ENCODE measurements at places on chromosomes 7 and 10.

DNA sequence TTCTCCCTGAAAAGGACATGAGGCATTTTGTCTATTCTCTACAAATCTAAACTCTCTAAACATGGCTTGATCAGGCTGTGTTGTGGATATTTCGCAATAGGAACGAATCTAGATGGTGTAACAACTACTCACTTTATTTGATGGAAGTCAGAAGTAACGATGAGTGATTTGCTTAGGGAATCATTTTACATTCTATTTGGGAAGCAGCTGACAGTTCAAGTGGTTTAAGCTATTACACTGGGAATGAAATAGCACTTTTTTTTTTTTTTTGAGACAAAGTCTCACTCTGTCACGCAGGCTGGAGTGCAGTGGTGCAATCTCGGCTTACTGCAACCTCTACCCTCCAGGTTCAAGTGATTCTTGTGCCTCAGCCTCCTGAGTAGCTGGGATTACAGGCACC is 44.1 kb downstream of the NPY start:
- DNase-seq, result no peak

GRCh38 chr7:120941064-120941463 is 9.5 kb upstream of the ING3 start:
- peak; percentile 14 for DNase-seq

GRCh38 chr10:97204826-97205679 is 19.3 kb upstream of the SLIT1 start:
- DNase-seq, result no peak

DNA sequence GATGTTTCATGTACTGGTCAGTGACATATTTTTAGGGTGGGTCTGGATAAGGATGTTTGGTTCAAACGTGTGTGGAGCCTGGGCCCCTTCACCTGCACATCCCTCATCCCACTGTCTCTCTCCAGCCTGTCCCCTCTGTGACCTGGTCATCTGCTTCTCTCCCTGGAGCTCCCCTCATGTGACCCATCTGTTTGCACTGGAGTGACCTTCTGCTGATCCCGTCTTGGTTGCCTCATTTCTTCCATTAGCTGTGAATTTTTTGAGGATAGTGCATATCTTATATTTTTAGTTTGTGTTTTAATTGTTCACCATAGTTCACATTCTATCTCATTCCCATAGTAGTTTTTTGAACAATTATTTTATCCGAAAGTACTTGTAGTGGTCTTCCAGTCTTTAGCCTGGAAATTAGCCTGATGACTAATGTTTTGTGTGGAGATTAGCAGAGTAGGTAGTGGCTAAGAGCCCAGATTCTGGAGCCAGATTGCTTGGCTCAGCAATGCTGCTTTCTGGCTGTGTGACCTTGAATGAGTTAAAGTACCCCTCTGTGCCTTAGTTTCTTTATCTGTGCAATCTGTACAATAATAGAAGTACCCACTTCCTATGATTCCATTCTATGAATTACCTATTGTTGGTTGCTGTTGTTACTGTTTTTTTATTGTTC is 224.5 kb downstream of the LRMDA start:
- peak; percentile 56 for DNase-seq

- DNase-seq, result no peak
These were observed 493 bp downstream of the WDR91 start for GRCh38 chr7:135210888-135211178.

DNA sequence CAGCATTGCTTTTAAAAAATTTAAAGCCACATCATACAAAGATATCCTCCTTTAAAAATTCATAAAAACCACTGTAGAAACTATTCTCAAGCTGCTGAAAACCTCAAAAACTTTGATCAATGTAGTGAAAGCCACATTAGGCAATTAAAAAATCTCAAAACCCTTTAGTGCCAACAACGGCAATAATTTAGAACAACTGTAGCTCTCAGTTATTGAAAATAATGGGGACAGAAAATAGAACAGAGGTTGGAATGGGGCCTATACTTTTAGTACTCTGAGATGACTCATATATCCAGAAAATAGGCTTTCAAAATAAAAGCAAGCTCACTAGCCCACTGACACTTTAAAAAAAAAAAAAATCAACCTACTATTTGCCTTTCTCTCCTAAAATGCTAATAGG is 87.5 kb downstream of the GSAP start:
- DNase-seq, result peak; percentile 24

- DNase-seq, result no peak
These were observed 9.3 kb upstream of the ZC3HAV1L start for GRCh38 chr7:139044813-139045794.

- DNase-seq, result no peak
These were observed 20.1 kb upstream of the OR6B1 start for GRCh38 chr7:143979998-143980397.

- no peak for DNase-seq
These were observed 435.2 kb upstream of the SEMA3D start for GRCh38 chr7:85622059-85622458.

DNA sequence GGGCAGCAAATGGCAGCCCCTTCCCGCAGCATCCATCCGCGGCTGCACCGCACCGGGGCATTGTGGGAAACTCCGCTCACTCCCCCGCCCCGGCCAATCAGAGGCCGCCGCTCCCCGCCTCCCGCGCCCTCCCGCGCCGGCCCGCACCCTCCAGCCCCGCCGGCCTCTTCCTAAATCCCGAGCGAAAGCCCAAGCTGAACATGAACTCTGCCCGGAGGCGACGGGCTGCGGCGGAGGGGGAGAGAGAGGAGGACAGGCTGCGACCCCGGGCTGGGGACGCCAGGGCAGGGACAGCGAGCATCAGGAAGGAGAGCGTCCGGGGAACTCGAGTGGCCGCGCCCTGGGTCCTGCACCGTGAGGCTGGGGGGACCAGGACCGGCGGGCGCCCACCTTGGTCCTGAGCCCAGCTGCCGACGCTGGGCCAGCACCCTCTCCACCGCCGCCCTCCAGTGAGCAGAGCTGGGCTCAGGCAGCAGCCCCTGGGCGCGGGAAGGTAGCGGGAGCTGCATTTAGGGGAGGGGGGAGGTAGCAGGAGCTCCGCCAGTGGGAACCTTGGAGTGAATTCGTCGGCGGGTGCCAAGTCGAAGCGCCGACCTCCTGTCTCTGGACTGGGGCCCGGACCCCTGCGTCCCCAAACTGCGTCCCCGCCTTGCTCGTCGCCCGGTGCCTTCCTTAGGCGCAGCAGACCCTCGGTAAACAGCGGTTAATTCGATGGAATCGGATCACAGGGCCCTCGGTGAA is at the start of gene DGKI:
TSS of gene DGKI (minus strand) at position 148 of the 741 bp plus-strand sequence.
- DNase-seq, result no peak

DNA sequence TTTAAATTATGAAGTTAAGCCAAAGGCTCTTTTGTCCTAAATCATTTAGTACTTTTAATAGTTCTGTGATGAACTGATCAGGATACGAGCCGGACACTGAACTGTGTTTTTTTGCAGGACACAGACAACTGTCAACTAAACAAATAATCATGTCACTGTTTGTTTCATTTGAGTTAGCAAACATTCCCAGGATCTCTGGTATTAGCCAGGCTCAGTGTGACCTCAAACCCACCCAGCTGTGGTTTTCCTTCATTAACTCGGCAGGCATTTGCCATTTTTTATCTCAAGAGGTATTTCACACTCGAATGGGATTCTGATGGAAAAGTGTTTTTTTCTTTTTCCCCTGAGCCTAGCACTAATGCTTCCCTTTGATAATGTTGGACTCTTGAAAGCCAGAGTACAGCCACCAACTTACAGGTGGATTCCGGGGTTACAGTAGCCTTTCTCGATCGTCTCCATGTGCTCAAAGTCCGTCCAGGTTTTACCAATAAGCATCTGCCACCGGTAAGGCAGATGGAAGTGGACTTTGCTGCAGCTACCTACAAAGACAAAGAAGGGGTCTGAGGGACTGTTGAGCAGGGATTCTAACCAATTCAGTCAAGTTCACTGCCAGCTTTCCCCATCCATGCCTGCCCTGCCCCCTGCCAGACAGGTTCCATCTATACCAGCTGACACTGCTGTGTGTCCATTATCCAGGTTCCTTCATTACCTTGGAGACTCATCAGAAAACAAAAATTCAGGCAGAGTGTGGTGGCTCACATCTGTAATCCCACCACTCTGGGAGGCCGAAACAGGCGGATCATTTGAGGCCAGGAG is 33.4 kb downstream of the ZC3HAV1 start:
- DNase-seq, result no peak

- no peak for DNase-seq
These were observed 167.2 kb downstream of the RAPGEF5 start for GRCh38 chr7:22189741-22190140.

GRCh38 chr10:73117976-73118743 is 7.9 kb downstream of the NUDT13 start:
- peak; percentile 45 for DNase-seq

GRCh38 chr7:4612939-4613841 is 68.9 kb upstream of the FOXK1 start:
- DNase-seq, result peak; percentile 44

DNA sequence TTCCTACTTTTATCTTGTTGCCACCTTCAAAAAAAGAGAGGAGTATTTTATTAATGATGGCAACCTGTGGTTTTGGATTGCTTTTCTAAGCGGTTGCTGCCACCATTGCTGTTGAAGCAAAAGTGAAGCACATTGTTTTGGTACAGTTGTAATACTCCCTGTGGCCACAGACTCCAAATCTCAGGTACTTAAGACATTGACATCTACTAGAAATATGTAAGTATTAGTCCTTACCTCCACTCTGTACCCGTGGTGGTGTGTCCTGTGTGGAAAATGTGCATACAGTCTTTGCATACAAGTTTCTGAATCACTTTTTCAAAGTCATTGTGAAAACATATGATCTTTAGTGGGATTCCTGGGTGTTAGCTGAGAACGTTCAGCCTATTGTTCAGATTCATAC is 85.7 kb downstream of the ANLN start:
- no peak for DNase-seq

DNA sequence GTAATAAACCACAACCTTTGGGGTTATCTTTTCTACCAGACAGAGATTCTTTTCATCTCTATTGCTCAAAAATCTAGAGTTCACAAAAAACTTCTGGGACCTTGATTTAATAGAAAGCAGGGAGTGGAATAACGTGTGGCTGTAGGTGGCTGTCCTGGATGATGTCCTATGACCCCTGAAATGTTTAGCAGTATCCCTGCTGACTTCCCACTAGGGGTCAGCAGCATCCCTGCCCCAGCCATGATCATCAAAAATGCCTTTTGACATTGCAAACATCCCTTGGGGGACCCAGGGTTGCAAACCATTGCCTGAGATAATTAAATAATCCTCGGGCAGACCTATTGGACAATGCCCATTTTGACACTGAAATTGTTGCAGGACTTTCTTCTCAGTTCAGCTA is 177.1 kb downstream of the USP6NL start:
- no peak for DNase-seq

DNA sequence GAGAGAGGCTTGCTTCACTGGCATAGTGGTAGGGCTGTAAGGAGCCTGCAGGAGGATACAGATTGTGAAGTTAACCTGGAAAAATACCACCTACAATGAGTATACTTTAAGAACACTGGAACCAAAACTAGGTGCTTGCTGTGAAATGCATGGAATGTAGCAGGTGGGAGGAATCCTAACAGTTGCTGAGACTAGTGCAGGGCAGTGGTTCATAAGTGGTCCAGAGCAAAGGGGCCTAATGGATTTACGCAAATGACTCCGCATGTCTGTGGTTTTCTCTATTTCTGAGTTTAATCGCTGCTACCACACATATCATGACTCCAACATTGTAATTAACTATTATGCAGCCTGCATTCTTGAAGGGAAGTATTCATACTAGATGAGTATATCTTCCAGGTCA is 218.4 kb downstream of the CHRM2 start:
- no peak for DNase-seq

DNA sequence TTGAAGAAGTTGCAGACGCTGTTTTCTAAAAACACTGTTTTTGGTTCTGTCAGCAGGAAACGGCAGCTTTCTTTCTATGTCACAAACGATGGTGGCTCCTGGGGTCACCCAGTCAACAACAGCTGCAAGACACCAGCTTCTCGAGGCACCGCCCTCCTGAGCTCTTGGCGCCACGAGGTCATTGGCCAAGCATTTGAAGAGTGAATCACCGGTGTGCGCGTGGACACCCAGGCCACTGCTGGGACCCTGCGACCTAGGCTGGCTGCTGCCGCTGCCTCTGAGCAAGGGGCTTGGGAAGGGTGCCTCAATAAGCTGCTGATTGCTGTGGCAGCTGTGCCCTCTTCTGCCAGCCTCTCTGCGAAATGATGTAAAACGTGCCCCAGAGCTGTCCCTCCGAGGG is 22.5 kb upstream of the VIPR2 start:
- DNase-seq, result no peak

DNA sequence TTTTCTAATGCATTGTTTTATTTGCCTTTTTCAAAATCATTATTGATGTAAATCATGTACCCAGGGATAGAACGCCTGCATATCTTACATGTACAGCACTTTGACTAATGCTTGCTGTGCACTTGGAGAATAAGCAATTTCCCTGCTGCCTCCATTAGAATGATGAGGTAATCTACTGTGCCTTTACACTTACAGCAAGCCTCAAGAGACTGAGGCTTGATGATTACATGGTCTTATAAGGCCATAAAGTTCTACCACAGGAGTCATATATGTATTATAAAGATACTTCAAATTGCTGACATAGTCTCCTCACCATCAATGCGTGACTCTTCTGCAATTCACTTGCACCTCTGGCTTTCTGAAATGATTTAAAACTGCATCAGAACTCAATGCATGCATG is 328.6 kb upstream of the HGF start:
- peak; percentile 60 for DNase-seq

DNA sequence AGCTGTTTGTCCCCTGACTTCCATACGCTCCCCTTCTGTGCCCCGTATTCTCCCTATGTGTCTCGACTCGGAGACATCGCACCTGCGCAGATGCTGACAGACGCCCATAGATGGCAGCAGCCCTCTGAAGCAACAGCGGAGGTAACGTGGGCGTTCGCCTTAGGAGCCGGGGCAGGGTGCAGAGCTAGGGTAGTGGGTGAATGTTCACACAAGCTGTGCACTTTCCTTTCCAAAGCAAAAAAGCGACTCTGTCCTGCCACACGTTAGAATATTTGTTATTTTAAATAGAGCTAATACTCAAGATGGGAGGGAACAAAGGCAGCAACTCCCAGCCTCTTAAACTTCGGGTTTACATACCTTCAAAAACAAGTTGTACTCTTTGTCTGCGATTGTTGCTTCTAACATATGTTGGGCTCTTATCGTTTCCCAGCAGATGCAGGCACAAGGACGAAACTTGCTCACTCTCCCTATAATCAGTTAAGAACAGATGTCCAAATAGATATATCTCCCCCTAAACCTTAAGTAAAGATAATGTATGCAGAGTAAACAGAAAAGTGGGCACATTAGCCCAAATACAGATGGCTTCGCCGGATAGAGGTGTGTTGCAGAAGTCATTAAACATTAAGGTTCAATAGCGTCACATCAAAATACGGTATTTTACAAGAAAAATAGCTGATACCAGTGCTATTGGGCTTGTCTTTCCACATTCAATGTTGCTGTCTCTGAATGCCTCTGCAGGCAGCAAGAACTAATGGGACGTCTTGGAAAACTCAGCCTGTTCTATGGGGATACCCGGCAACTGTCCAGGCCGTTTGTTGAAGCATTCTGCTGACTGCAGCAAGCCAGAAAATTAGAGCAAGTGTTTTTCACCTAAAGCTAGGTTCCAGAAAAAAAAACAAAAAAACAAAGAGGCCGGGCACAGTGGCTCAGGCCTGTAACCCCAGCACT is 340.3 kb upstream of the PRKCQ start:
- peak; percentile 33 for DNase-seq

Measured in fibroblast of skin of scalp (primary cell).